ENCODE measurements at places on chromosomes 7 and 10.

GRCh38 chr7:131506597-131506996, 49.8 kb downstream of the PODXL start:
- DNase-seq, result no peak

DNA sequence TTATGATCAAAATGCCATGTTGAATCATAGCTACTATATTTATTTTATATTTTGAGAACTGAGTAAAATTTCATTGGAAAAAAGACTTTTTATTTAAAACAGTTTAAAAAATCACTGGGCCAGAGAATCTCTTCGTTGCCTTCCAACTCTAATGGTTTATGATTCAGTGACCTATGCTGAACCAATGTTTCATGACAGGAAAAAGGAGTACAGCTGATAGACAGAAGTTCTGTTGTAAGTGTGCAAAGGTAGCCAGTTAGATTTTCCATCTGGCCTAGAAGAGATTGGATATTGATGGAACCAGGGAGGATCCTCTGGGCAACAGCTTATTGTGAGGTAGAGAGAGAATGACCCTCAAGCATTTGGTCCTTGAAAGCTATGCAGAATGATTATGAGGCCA, 745.8 kb downstream of the SUGCT start:
- no peak for DNase-seq

GRCh38 chr10:109393425-109393824, 529.9 kb downstream of the XPNPEP1 start:
- DNase-seq, result no peak

- no peak for DNase-seq
Observed at GRCh38 chr10:105597312-105597711, 956.2 kb downstream of the SORCS3 start.

GRCh38 chr10:102246261-102246660, 929 bp downstream of the GBF1 start:
- DNase-seq, result no peak

- DNase-seq, result no peak
Observed at GRCh38 chr7:127667017-127667670, 15.2 kb downstream of the SND1 start.

DNA sequence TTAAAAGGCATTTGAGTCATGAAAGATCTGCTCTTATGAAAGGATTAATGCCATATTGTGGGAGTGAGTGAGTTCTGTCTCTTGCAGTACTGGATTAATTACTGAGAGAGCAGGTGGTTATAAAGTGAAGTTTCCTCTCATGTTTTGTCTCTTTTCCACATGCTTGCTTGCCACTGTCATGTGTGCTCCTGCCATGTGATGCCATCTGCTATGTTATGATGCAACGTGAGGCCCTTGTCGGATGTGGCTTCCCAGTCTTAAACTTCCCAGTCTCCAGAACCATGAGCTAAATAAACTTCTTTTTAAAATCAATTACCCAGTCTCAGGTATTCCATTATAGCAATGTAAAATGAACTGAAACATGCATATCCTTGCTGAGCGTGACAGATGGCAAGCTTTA, 22.7 kb upstream of the TCTN3 start:
- DNase-seq, result no peak

GRCh38 chr10:64115908-64116643, 594.9 kb downstream of the REEP3 start:
- peak; percentile 4 for DNase-seq

- no peak for DNase-seq
Observed at GRCh38 chr10:8158193-8159071, 103.9 kb downstream of the GATA3 start.

DNA sequence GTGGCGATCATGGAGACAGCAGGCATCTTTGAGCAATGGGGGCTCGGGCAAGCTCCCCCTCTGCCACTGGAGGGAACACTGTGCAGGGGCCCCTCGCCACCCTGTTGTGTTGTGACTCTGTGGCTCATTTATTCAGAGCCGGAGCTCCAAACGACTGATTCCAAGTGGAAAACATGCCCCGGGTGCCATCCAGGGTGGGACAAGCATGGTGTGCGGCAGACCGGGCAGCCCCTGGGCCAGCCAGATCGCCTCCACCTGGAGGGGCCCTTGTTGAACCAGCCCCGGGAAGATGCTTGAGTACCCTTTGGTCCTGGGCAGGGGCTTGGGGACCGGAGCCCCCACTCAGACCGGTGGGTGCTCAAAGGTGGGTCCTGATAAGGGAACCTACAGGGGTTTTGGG, 61.4 kb downstream of the C10orf143 start:
- no peak for DNase-seq

GRCh38 chr7:1112625-1113547, 25.0 kb downstream of the GPER1 start:
- DNase-seq, result no peak

GRCh38 chr10:101840741-101841453, 2.7 kb downstream of the KCNIP2 start:
- peak; percentile 85 for DNase-seq

GRCh38 chr7:132113536-132114371, 462.5 kb downstream of the PLXNA4 start:
- no peak for DNase-seq

DNA sequence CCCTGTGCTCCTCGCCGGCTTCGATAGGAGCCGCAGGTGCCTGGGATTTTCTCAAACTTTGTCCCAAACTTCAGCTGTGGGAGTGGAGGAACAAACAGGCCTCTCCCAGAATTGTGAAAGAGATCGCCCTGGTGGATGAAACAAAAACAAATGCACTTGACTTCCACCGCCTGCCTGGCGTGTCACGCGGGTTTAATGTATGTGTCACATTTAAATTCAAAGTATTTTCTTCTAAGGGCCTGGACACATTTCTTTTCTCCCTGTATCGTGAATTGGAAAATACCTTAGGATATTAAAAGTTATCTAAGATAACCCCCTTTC, 694 bp upstream of the WASL start:
- peak; percentile 37 for DNase-seq

DNA sequence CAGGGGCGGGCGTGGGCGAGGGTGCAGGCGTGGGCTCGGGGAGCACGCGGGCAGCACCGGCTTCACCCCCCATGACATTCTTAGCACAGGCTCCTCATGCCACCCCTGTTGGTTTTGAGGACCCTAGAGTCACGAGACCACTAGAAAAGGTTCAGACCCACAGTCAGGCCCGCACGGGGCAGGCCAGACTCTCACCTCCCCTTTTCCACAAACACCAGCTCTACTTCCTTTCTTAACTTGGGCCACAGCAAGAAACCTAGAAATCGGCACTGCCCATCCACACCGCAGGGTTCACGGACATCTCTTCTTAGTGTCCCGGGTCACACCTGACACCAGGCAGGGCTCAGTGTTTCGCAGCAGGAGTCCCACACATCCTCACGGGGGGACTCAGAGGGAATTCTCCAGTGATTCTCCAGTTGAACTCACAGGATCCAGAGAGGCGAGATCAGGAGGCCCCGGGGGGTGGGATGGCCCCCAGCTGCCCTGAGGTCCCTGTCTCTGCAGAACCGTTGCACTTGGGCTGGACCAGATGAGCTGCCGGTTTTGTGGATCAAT, 52.0 kb downstream of the JAKMIP3 start:
- DNase-seq, result no peak

- no peak for DNase-seq
Observed at GRCh38 chr10:112438356-112438755, 8.4 kb downstream of the ZDHHC6 start.

DNA sequence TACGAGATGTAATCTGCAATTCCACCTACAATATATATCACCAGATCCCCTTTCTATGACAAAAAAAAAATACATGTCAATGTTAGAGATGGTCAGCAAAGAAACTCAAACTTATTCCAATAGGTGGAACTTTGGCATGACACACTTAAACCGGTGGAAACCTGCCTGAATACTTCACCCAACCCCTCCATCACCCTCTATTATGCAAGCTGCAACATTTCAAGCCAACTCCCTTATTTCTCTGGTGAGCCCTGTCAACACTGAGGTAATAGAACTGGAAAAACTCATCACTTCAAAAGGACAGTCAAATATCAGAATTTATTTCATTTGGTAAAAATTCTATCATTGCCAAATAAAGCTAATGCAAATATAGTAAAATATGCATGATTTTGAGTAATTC, 3.6 kb downstream of the ZNF438 start:
- no peak for DNase-seq

DNA sequence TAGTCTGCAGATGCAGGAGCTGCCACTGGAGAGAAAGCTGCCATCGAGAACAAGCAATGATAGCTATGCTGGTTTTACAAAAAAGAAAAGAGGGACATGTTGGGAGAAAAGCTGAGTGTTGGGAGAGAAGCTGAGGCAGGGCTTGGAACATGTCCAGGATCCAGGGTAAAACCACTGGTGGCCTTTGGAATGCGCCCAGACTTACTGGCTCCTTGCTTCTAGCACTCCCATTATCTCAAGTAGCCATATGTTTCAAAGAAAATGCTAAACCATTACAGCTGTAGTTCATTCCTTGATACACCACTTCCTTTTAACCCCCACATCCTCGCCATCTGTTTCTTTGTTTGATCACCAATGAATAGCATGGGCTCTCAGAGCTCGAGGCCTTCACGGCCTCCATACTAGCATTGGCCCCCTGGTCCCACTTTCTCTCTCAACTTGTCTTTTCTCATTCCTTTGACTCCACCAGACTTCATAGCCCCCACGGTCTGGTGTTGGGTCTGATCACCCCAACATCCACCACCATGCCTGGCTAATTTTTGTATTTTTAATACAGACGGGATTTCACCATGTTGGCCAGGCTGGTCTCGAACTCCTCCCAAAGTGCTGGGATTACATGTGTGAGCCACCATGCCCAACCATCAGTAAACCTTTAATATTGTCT, 23.8 kb upstream of the PLAC9 start:
- no peak for DNase-seq

DNA sequence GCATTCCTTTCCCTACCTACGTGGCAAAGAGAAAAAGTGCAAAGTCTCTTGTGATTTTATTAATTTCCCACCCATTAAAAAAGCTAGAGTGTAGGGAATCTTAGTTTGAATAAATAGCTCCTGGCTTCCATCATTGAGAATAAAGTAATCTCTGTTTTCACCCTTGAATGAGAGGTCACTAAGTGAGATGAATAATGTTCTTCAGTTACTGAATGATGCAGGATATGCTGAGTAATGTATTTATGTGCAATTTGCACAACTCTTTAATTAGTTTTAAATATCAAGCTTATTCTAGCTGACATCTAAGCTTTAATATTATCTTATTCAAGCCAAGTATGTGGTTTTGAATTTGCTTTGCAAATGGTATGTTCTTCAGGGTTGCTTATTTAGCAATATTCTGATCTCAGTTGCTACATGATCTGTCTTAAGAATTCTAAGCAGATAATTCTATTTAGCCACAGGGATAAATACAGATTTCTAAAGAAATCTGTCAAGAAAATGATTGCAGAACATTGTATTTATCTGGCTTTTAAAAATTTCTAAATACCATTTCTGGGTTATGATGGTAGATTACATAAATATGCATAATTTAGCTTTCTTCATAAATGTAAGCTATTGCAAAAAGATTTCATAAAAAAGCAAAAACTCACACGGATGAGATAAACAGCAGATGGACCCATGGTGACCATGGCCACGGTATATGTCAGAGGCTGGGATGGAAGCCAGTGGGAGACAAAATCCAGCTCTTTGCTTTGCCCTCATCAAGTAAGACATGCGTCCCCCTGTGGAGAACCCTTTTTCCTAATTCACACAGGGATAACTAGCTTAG, 141.0 kb downstream of the MACC1 start:
- no peak for DNase-seq

GRCh38 chr10:71209352-71209715, 3.0 kb upstream of the UNC5B start:
- DNase-seq, result no peak

DNA sequence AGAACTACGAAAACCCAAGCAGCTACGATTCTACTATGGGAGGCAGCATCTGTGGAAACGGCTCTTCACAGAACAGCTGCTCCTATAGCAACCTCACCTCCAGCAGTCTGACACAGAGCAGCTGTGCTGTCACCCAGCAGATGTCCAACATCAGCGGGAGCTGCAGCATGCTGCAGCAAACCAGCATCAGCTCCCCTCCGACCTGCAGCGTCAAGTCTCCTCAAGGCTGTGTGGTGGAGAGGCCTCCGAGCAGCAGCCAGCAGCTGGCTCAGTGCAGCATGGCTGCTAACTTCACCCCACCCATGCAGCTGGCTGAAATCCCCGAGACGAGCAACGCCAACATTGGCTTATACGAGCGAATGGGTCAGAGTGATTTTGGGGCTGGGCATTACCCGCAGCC, 81.6 kb upstream of the SAMD8 start:
- no peak for DNase-seq

DNA sequence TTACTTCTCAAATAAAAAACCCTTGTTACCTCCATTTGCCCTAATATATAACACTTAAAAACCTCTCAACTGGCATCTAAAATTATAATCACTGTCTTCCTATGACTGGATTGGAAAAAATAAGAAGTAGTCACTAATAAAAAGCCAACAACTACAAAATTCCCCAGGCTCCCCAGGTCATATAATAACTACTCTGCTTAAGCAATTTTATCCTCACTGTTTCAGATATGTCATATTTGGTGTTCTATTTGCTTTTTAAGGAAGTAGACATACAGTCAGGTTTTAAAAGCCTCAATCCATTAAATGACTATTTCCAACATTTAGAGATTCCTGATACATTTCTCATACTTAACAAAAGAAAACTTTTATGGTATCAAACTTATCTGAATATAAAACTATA, 2.4 kb downstream of the H2AZ2 start:
- no peak for DNase-seq

DNA sequence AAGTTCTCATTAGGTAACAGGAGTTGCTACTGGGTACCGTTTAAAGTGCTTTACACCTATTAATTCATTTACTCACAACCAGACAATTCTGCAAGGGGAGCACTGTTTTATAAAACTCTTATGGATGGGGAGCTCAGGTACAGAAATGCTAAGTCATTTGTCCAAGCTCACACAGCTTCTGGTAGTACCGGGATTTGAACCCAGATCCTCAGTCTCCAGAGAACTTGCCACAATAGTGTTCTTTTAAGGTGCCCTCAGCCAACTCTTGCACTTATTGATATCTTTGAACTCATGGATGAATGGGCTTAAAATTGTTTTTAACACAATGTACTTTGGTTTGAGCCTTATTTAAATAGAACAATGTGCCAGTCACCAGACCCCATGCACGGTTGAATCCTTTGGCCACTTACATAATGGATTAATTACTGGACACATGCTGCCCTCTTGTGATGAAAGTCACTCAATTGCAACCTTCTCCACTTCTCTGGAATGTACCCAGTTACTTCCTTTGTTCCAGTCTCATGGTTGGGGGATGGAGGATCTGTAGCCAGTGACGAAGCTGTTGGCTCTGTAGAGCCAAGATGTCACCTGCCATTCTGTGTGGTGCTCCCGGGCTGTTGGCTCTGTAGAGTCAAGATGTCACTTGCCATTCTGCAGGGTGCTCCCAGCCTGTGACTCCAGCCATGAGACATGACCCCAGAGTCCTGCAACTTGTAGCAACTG, 65.6 kb downstream of the NOD1 start:
- no peak for DNase-seq

Measured in germinal center (tissue), 1 donor.